ENCODE measurements at places on chromosomes 4 and X.

GRCh38 chr4:11011249-11011648, 326.7 kb upstream of the CLNK start:
- no peak for DNase-seq

GRCh38 chr4:3302173-3302785, 9.5 kb downstream of the RGS12 start:
- peak; percentile 52 for DNase-seq

DNA sequence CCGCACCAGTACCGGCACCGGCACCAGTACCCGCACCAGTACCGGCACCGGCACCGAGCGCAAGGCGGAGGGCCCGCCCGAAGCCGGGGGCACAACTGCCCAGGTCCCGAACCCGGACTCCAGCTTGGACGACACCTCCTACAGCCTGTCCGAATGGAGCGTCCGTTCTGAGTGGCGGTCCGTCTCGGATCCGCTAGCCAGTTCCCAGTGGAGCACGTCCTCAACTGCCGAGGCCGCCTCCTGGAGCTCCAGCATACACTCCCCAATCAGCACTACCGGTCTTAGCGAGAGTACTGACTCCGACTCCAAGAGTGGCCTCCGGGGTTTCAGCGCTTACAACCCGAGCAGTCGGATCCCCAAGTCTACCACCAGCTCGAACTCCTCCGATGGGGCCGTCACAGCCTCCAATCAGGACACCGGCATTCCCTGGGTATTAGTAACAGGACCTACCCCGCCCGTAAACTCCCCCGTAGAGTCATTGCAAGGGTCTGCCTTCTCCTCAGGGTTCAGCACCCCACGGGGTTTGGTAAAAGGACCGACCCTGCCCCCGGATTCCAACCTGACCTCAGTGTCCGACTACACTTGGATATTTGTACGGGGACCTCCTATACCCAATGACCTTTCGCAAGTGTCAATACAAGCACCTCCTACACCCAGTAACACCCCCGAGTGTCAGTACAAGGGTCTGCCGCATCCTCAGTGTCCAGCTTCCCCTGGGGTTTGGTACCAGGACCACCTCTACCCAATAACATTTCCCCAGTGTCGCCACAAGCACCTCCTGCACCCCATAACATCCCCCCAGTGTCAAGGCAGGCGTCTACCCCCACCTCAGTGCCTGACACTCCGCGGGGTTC, 721 bp upstream of the MAOA start:
- peak; percentile 14 for DNase-seq

- DNase-seq: peak; percentile 69
Measured at GRCh38 chr4:3077796-3078195, 3.3 kb downstream of the HTT start.

DNA sequence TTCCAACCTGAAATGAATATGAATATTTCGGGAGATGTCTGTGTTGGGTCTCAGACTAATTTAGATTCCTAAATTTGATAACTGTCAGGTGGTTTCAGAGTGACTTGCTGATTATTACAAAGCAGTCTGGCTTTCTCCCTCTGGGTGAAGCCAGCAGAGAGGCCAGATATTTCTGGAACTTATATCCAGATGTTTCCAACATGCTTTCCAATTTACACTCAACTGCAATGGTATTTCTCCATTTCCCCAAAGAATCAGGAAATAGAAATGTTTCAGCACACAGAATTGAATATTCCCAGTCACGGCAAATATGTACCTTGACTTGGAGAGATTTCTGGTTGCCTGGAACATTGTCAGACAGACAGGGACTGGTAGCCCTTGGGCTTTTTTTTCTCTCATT, 48.5 kb upstream of the EGFL6 start:
- DNase-seq: no peak

- DNase-seq: no peak
Measured at GRCh38 chrX:52811065-52811625, at the start of gene XAGE5. Gene XAGE5, plus strand, starts transcription at chrX:52811287. Its CDS starts 1,280 bp downstream, at chrX:52812567.

GRCh38 chrX:100381619-100382018, 28.5 kb downstream of the PCDH19 start:
- DNase-seq: no peak

- DNase-seq: no peak
Measured at GRCh38 chr4:37983951-37984350, 23.8 kb downstream of the PTTG2 start.

DNA sequence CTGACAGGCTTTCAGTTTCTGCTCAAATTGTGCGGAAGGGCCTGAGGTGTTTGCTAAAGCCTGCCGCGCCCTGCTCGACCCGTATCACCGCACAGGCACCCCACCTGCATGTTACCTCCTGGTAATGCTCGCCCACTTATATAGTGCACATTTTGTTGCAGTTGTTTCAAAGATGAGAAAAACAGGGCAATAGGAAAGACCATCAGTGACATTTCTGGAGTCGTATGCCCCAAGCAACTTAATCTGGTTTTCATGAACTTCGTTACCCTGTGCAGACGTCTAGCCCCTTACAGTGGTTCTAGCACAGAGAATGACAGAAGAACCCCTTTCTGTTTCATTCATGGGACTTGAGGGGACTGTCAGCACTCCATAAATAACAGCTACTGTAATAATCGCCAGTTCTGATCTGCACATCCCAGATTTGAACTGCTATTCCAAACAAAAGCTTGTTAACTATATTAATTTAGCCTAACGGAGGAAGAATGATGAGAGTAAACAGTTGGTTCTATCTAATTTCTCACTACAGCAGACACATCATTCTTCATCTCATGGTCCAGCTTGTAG, 940 bp upstream of the DCTD start:
- no peak for DNase-seq

DNA sequence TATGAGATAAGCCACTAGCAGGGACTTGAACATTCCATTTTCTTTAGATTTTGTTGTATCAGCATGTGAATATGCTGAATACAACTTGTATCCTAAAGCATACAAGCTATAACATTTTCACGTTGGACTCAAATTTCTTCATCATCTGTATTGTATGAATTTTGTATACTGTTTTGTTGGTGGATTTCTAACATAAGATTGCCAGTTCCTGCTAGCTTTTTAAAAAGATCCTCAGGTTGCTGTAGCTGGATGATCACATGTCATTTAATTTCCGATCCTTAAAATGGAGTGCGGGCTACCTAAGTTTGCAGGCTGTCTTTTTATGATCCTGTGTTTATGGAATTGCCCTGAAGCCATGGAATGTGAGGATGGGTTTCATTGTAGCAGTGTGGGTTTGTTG, 6.9 kb downstream of the PDLIM5 start:
- no peak for DNase-seq

- no peak for DNase-seq
Measured at GRCh38 chrX:112058255-112058654, 24.3 kb downstream of the TRPC5 start.

DNA sequence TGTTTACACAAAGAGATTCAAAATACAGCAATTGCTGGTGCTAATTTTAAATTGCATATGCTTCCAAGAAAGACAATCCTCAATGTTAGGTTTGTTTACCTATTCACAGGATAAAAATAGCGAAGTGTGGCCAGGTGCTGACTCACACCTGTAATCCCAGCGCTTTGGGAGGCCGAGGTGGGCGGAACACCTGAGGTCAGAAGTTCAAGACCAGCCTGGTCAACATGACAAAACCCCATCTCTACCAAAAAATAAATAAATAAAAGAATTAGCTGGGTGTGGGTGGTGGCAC, 77.7 kb downstream of the OPHN1 start:
- no peak for DNase-seq

DNA sequence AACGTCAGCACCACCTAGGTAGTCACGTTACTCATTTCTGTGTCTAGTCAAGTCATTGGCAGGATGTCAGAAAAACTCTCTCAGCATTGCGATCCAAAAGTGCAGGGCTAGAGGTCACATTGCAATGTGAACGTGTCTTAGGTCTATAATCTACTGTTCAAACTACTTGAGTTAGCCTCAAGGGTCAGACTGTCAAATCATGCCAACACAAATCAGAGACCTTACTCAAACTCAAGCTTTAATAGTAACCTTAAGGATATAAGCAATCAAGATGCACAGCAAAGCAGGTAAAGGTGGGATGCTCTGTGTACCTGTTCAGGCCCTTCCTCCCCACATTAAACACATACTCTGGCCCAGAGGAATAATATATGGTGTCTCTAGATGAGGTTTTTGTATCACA, 114.4 kb upstream of the NOCT start:
- DNase-seq: no peak

DNA sequence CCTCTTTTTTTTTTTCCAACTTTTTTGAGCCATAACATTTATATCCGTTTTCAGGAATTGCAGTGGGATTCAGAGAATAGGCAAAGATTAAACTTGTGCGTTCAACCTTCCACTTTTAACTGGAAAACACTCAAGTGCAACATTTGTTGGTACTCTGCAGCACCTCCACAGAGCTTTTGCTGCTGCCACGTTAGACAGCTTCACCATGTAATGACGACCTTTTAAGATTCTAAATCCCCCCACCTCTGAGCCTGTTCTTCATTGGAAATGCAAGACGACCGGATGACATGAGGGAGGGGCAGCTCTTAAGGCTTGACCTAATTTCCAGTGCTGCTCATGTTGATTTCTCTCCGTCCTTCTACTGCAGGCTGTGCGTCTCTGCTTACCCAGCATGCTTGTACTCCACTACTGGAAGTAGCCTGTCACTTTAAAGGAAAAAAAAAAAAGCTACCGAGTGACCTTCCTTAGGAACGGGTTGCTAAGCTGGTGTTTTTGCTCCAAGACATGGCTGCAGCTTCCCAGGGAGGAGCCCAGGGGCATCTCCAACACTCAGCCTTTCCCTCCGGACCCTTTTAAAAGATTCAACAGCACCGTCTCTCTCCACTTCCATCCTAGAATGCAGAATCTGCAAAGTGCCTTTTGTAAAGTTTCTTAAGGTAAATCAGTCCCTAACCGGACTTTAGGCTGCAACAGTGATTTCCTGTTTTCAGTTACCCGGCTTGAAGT, at the start of gene CC2D2A:
Gene CC2D2A, plus strand, starts transcription at position 481 of the 726 bp plus-strand sequence. CDS start 6,051 bp downstream, outside the sequence.
- no peak for DNase-seq

DNA sequence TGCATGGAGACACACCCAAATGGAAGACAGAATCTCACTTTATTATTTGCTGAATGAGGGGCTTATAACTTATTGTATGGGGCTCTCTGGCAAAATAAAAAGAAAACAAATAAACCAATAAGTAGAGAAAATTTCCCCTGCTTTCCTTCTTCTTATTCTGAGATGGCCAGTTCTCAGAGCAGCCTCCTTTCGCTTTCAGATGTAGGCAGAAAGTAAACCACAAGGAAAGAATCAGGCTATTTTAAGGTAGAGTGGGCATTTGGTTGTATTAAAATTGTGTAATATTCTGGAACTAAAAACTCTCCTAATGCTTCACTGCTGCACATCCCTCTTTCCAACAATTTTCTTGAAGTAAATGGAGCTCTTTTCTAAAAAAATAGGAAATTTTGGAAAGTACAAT, 241.8 kb downstream of the GALNTL6 start:
- DNase-seq: no peak

- DNase-seq: no peak
Measured at GRCh38 chr4:139606579-139607501, 50.8 kb upstream of the SETD7 start.

- peak; percentile 82 for DNase-seq
Measured at GRCh38 chr4:16916719-16917337, 18.4 kb upstream of the LDB2 start.

GRCh38 chr4:162154862-162155540, 8.8 kb downstream of the FSTL5 start:
- no peak for DNase-seq

- no peak for DNase-seq
Measured at GRCh38 chr4:26127851-26128337, 192.9 kb upstream of the RBPJ start.

GRCh38 chr4:63831590-63832155, 577.6 kb downstream of the TECRL start:
- DNase-seq: no peak

DNA sequence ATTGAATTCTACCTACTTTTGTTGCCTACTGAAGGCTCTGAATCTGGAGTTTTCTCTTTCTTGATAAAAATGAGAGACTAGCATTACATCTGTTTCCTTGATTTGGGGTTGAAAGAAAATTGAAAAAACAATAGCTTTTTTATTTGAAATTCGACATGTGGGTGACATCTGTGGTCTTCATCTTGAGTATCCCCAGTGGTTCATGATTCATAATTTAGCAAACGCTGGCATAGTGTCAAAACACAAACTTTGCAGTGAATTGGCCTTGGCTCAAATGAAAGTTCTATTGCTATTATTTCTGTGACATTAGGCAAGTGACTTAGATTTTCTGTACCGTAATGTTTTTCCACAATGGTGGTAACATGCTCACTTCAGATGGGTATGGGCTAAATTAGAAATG, 747.6 kb downstream of the PCDH7 start:
- DNase-seq: no peak

- no peak for DNase-seq
Measured at GRCh38 chrX:17563515-17563914, 173.8 kb upstream of the SCML1 start.

- DNase-seq: peak; percentile 71
Measured at GRCh38 chrX:87900320-87900908, 382.8 kb downstream of the KLHL4 start.

- no peak for DNase-seq
Measured at GRCh38 chrX:115259238-115259875, 25.5 kb upstream of the LRCH2 start.

DNA sequence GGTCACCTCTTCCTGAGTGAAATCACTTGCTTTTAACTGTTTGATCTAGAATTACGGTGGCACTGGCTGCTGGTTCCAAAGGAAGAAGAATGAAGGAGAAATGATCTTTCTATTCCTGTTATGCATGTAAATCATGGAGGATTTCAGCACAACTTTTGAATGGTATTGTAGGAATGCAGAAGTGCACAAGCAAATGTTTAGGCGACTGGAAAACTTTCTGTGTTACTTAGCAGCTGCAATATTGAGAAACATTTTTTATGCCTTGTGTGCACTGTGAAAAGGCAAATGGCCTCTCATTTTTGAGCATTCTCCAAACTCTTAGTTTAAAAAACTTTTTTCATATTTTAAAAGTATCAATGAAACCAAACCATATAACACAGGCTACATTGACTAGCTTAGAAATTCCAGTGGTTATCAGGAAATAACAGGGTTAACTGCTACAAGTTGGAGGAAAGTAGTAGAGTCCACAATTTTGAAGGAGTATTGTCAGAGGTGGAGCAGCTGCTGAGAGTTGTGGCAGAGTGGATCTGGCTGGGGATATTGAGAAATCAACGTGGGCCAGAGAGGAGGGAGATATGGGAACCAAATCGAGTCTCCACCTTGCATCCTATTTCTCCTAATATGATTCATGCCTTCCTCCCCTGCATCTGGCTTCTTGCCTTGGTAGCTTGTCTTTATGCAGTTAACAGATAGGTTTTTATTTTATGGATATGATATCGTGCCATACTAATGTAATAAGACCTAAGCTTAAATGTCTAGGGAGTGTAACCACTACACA, 32.0 kb upstream of the FHL1 start:
- no peak for DNase-seq

DNA sequence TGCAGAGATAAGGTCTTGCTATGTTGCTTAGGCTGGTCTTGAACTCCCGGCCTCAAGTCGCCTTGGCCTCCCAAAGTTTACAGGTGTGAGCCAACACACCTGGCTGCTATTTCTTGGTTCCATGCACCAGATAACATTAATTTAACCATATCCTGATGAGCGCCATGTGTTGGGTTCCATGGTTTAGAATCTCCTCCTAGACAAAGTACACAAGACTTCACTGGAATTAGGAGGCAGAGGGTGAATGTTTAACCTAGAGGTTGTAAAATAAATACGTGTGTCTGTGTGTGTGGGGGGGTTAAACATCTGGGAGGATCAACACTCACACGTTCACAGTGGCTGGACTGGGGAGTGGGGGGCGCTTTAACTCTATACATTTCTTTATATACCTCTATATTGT, 32.4 kb upstream of the SORCS2 start:
- no peak for DNase-seq
